SJSA1 (cell line): ENCODE measurements at places on chromosomes 2 and 18. TPM values are rescaled to one million over a fixed set of nuclear protein-coding genes. Genes with fewer than 3 reads are reported as not detected.

LBX2 gene
- total RNA-seq, result 0.18 and 1.6 TPM in 2 replicates

SERPINB4 gene
- total RNA-seq, result 0.26 TPM in 1 of 2 replicates, not detected in the other

PRKD3 gene
- 77.3 and 78.9 TPM in 2 replicates for total RNA-seq

MEP1B gene
- total RNA-seq, result not detected in 2 replicates

SAG gene
- total RNA-seq, result not detected in 2 replicates

SEPTIN2 gene
- 503 and 517 TPM in 2 replicates for total RNA-seq

TBR1 gene
- total RNA-seq, result 0.03 TPM in 1 of 2 replicates, not detected in the other

ZNF396 gene
- total RNA-seq, result 0.69 and 0.79 TPM in 2 replicates

GCG gene
- total RNA-seq, result not detected in 2 replicates

IL1A gene
- 0.16 and 1.5 TPM in 2 replicates for total RNA-seq

C2orf80 gene
- total RNA-seq, result not detected in 2 replicates

DYNC1I2 gene
- total RNA-seq, result 140 and 160 TPM in 2 replicates

TUBA3D gene
- total RNA-seq, result not detected in 2 replicates

GNLY gene
- not detected in 2 replicates for total RNA-seq

DNA sequence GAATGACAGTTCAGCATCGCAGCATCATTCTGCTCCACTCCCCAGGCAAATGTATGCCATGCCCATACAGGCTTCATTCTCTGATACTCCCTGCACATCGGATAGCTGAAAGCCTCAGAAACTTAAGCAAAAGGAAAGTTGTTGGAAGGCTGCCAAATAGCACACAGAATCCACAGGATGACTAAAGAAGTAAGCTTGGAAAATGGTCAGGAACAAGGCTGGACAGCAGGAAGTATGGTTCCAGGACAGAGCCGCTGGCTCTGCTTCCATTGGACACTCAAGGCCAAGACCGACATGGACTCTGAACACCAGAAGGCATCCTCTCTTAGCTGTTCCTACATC, 256.5 kb downstream of the CDH20 start:
- no peak for DNase-seq
- H3K4me3 ChIP-seq, result no peak overlapping the region
- H3K36me3 ChIP-seq, result no peaks in the 10 kb centered on the region
- peaks cover 16% of the 10 kb centered on the region for H3K4me1 ChIP-seq
- no peaks in the 10 kb centered on the region for H3K27me3 ChIP-seq

GRCh38 chr18:61239051-61239450, 94.2 kb upstream of the CDH20 start:
- no peak for DNase-seq
- H3K27ac ChIP-seq, result no peak overlapping the region
- no peaks in the 10 kb centered on the region for H3K36me3 ChIP-seq
- peaks cover 5% of the 10 kb centered on the region; the same call in 1 of the 2 replicates for H3K27me3 ChIP-seq
- H3K4me1 ChIP-seq, result no peaks in the 10 kb centered on the region

- H3K27me3 ChIP-seq, result no peaks in the 10 kb centered on the region
- H3K4me1 ChIP-seq, result peaks cover 14% of the 10 kb centered on the region
- peaks cover 52% of the 10 kb centered on the region for H3K36me3 ChIP-seq
- H3K27ac ChIP-seq, result no peak overlapping the region
- no peak for DNase-seq
Measured at GRCh38 chr2:127768775-127769479, 42.0 kb downstream of the WDR33 start.

- no peaks in the 10 kb centered on the region for H3K27me3 ChIP-seq
- H3K27ac ChIP-seq, result no peak overlapping the region
- no peak for DNase-seq
Measured at GRCh38 chr18:72637721-72638120, 93.6 kb upstream of the CBLN2 start.

GRCh38 chr2:10162586-10163497, 40.3 kb downstream of the RRM2 start:
- no peak overlapping the region for H3K27ac ChIP-seq
- no peak for DNase-seq
- peaks cover 34% of the 10 kb centered on the region for H3K36me3 ChIP-seq
- no peaks in the 10 kb centered on the region for H3K4me1 ChIP-seq
- no peaks in the 10 kb centered on the region for H3K27me3 ChIP-seq

DNA sequence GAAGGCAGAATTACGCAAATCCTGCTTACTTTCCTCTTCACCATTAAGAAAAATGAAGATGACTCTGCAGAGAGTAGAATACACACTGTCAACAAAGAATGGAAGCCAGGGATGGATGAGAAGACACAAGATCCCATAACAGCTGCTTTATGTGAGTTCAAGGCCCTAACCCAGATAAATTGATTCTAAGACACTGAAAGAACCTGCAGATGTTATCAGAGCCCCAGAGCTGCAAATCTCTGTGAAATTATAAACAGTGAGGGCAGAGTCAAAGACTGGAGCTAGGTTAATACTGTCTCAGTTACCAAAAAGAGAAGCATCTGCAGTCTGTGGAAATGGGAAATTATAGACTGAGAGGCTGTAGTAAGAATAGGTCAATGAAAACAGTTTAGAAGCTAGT, 320.1 kb upstream of the PKDCC start:
- H3K4me3 ChIP-seq, result no peak overlapping the region
- H3K27ac ChIP-seq, result no peak overlapping the region
- H3K4me1 ChIP-seq, result no peaks in the 10 kb centered on the region; the same call in 1 of the 2 replicates
- H3K27me3 ChIP-seq, result no peaks in the 10 kb centered on the region

DNA sequence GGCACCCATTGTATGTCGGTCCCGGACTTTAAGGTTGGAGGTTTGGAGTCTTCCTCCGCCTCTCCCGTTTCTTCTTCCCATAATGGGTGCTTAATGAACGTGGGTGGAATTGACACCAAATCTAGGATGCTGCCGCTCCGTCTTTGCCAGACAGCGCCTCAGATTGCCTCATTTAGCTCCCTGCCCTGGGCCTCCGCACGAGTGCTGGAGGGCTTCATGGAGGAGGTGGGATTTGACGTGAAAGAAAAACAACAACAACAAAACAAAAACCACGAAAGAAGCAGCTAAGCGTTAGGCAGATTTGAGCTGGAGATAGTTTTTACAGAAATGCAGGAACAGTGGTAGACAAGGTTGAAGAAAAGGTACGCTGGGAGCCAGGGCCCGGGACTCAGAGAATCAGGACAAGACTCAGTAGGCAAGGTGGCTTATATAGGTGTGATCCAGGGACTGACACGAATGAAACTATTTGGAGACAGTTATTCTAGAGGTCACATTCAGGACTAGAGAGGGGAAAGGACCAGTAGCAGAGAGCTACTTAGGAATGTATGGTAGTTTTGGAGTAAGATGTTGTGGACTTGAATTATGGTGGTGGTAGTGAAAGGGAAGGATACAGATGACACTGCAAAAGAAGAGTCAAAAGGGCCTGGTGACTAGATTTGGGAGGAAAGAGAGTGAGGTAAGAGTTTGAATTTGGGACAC, 605 bp downstream of the ZNF2 start:
- H3K36me3 ChIP-seq, result peaks cover 2% of the 10 kb centered on the region; the same call in 1 of the 2 replicates
- H3K4me3 ChIP-seq, result peak overlapping the region; percentile 68
- no peak overlapping the region for H3K27ac ChIP-seq
- peaks cover 8% of the 10 kb centered on the region for H3K4me1 ChIP-seq

GRCh38 chr2:12391116-12391515, 325.6 kb upstream of the TRIB2 start:
- H3K27ac ChIP-seq, result no peak overlapping the region
- H3K36me3 ChIP-seq, result no peaks in the 10 kb centered on the region
- no peak for DNase-seq
- no peak overlapping the region for H3K4me3 ChIP-seq
- no peaks in the 10 kb centered on the region for H3K27me3 ChIP-seq

DNA sequence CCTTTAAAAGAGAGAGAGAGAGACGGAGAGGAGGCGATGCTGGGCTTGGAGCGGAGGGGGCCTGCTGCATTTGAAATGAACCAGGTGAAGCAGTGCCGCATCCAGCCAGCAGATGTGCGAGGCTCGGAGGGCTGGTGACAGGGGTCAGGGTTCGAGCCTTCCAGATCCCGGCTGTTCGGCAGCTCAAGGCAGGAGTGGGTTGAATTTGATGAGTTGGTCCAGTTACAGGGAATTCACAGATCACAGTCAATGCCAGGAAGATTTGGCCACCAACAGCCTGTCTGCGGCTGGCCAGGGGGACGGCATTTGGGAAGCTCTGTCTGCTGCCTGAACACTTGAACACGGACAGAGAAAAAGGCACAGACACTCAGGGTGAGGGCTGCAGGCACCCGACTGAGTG, 48.6 kb downstream of the PTGR3 start:
- no peak overlapping the region for H3K4me3 ChIP-seq
- peaks cover 10% of the 10 kb centered on the region for H3K4me1 ChIP-seq
- no peak overlapping the region for H3K27ac ChIP-seq
- no peaks in the 10 kb centered on the region for H3K36me3 ChIP-seq
- DNase-seq, result no peak
- H3K27me3 ChIP-seq, result no peaks in the 10 kb centered on the region

GRCh38 chr18:2654928-2655177, 673 bp upstream of the SMCHD1 start:
- H3K27ac ChIP-seq, result peak overlapping the region; percentile 86
- H3K4me3 ChIP-seq, result peak overlapping the region; percentile 95

DNA sequence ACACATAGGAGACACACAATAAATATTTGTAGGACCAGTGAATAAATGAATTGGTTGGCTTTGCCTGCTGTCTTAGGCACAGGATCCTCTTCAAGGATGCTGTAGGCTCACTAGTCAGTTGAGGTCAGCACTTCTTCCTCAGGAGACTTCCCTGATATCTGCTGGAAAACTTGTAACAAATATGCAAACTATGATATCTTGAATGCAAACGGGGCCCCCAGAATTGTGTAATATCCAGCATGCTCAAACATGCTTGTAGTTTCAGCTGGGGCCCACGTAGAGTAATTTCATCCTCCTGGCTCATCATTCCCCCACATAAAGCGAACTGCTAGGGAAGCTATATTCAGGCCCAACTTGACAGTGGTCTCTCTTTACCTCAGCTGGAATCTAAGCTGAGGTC, 43.6 kb downstream of the POLE4 start:
- H3K36me3 ChIP-seq, result no peaks in the 10 kb centered on the region
- H3K4me1 ChIP-seq, result no peaks in the 10 kb centered on the region
- no peak overlapping the region for H3K27ac ChIP-seq

GRCh38 chr2:85549826-85550225, 10.9 kb downstream of the MAT2A start:
- peaks cover 93% of the 10 kb centered on the region for H3K36me3 ChIP-seq
- peak; percentile 12 for DNase-seq

GRCh38 chr2:15354596-15355366, 206.4 kb downstream of the NBAS start:
- H3K4me3 ChIP-seq, result no peak overlapping the region
- H3K27me3 ChIP-seq, result no peaks in the 10 kb centered on the region

GRCh38 chr2:226488034-226488433, 311.6 kb downstream of the IRS1 start:
- no peak overlapping the region for H3K4me3 ChIP-seq
- no peaks in the 10 kb centered on the region for H3K36me3 ChIP-seq
- no peaks in the 10 kb centered on the region for H3K27me3 ChIP-seq
- H3K27ac ChIP-seq, result no peak overlapping the region
- H3K4me1 ChIP-seq, result peaks cover 36% of the 10 kb centered on the region

- peak within 1 kb of the TSS; percentile 47 for H3K27ac ChIP-seq
- H3K4me3 ChIP-seq, result peak within 1 kb of the TSS; percentile 44
- no peak for DNase-seq
- H3K27me3 ChIP-seq, result no peaks in the 10 kb centered on the region
Measured at GRCh38 chr2:74441690-74442482, at the start of gene RTKN. Gene RTKN (minus strand): TSS chr2:74441937. CDS start chr2:74441816, 121 bp downstream.

- H3K27ac ChIP-seq, result peak within 1 kb of the TSS; percentile 95
- no peaks in the 10 kb centered on the region for H3K27me3 ChIP-seq
- DNase-seq, result peak; percentile 97
- H3K36me3 ChIP-seq, result peaks cover 20% of the 10 kb centered on the region
Measured at GRCh38 chr2:86195055-86195807, at the start of gene IMMT. Gene IMMT (minus strand): TSS chr2:86195462. CDS start chr2:86195382, 80 bp downstream.

DNA sequence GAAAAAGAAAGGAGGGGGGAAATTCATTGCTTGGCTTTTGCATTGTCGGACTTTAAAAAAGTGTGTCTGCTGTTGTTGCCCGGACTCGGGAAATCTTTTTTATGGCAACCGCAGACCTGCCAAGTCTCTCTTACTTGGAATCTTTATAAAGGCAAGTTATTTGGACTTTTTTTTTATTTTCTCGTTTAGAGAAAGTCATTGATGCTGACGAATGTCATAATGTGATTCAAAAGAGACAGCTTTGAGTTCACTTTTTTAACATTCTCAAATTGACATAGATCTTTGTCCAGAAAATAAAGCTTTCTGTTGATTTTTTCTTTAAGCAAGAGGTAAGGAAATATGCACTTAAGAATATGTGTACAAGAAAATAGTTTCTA, 651 bp upstream of the ZNF521 start:
- DNase-seq, result no peak
- peaks cover 65% of the 10 kb centered on the region for H3K27me3 ChIP-seq
- no peak overlapping the region for H3K27ac ChIP-seq

- no peak overlapping the region for H3K27ac ChIP-seq
- DNase-seq, result no peak
- no peaks in the 10 kb centered on the region for H3K36me3 ChIP-seq
Measured at GRCh38 chr2:228871012-228871411, 400.1 kb downstream of the PID1 start.

DNA sequence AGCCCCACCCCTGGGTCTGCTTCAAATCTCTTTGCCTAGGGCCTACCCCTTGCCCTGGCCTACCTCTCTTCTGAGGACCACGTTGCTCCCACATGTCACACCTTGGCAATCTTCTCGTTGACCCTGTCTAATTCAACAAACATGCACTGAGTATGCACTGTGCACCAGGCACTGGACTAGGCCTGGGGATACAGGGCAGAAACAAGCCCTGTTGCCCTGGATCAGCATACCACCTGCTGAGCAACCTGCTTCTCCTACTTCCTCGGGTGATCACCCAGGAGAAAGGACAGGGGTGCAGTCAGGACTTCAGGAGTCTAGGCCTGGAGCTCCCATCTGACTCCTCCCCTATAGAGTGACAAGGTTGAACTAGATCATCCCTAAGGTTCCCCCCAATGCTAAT, 9.7 kb downstream of the WNT10A start:
- H3K36me3 ChIP-seq, result no peaks in the 10 kb centered on the region
- peaks cover 54% of the 10 kb centered on the region for H3K27me3 ChIP-seq
- no peak for DNase-seq
- no peak overlapping the region for H3K27ac ChIP-seq
- H3K4me1 ChIP-seq, result peaks cover 9% of the 10 kb centered on the region

DNA sequence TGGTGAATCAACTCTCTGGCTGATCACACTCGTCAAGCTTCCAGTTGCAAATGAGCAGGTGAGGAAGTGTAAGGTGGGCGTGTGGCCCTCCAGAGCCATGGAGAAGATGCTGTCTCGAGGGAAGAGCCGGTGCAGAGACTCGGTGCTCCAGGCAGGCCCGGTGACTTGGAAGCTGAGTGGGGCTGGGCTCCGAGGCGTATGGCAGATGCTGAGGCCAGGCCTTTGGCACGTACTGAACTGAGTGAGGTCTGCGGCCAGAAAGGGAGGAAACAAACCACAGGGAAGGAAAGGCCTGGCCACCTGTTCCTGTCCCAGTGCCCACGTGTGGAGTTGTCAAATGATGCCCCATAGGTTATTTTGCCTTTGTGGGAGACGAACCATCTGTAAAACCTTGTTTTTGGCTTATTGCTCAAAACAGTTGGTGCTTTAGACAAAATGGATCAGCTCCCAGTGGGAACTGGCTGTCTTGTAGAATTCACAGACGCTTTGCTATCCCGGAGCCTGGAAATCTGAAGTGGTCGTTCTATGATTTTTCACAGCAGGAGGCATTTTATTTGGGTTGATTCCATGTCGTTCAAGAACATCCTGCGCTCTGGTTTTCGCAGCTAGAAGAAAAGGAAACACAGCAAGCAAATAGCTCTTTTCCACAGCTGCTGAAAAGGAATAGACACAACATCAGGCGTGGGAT, 117.5 kb upstream of the TMEM18 start:
- H3K4me3 ChIP-seq, result no peak overlapping the region
- H3K27me3 ChIP-seq, result no peaks in the 10 kb centered on the region
- H3K36me3 ChIP-seq, result no peaks in the 10 kb centered on the region
- DNase-seq, result no peak
- no peaks in the 10 kb centered on the region for H3K4me1 ChIP-seq
- H3K27ac ChIP-seq, result no peak overlapping the region
